ENCODE measurements at places on chromosomes 2 and 18.

DNA sequence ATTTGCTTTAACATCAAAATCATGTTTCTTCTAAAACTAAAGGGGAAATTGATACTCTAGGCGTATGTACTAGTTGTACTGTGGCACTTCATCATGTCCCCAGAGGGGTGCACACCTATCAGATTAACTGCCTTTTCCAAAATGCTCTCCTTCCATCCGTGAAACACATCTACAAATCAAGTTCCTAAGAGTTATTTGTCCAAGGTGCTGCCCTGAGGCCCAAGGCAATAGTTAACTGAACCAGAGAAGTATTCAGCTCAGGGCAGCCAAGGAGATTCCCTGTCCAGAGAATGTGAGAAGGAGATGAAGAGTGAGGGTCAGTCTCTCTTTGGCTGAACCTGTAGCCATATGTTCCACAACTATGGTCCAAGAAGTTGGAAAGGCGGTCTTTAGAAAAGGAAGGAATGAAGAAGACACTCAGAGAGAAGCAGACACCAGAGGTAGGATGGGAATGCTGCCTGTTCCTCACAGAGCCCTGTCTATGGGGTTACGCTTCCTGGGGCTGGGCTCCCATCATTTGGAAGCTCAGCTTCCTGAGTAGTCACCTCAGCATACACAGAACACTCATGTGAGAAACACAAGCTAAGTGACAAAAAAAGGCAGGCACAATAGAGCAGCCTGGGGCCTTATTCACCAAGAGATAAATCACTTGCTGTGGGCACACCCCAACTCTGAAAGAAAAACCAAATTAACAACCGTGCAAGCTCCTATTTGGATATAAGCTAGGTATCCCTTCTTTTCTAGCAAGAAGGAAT lies 55.6 kb downstream of the ANKRD44 start:
- no peak for DNase-seq

- DNase-seq = no peak
These were observed 8.8 kb downstream of the DYSF start for GRCh38 chr2:71462056-71462605.

DNA sequence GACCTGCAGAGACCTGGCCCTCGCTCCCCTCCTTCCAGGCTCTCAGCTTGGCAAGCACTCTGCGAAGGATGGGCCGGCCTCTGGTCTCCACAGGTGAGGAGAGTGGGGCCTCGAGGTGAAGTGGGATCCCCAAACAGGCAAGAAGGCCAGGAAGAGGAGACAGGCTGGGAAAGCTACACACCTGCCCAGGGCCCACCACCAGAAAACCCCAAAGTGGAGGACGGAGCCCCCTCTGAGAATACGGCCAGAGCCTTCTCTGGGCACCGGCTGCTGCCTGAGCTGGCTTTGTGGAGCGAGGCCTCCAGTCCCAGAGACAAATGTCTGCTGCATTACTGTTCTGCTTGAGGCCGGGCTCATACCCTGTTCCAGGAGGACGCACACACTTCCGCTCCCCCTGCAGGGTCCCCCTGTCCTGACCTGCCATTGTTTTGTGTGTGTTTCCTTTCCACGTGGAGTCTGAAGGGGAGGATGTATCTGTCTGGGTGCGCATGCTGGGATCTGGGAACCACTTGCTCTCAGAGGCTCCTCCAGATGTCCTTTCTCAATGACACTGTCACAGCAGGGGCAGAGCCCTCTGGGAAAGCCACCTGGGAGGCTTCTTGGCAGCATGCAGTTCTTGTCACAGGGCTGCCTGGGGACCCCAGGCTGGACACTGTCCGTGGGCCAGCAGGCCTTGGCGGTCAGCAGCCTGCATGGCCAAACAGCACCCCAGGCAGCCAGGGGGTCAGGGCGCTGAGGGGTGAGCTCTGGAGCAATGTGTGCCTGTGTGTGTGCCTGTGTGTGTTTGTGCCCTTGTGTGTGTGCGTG lies 20.8 kb downstream of the KCNF1 start:
- no peak for DNase-seq

GRCh38 chr2:102789349-102790090 lies 27.7 kb downstream of the TMEM182 start:
- DNase-seq = no peak

- no peak for DNase-seq
These were observed 24.0 kb upstream of the COLEC12 start for GRCh38 chr18:524466-524865.

DNA sequence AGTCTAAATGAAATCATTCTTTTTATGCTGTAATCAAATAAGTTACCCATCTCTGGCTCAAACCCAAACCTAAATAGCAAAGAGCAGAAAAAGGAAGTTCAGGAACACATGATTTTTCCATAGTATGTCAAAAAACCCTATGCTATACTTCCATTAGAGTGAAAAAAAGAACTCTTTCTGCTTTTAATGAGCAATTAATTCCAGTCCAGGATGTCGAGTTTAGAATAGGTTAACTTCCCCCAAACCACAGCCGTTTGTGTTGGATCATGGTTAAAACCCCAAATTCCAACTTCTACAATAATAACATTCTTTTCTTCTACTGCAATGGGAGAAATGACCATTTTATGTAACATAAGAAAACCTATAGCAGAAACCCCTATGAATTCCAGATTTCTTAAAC lies 171.1 kb upstream of the NRP2 start:
- no peak for DNase-seq

DNA sequence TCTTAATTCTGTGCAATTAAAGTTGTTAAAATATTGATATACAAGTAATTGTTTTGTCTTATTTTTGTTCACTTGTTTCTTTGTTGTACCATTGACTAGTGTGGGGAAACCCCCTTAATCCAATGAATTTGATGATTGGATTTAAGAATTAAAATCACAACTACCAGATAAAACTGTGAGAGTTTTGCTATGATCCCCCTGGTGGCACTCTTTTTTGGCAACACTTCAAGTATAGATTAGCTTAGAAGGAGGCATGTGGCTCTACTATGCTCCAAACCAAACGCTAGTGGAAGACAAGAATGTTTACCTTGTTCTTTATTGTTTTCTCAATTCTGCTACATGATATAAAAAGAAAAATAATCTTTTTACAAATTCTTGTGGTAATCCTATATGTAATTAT lies 477.8 kb upstream of the ETAA1 start:
- no peak for DNase-seq

GRCh38 chr2:58923869-58924268 lies 682.7 kb upstream of the FANCL start:
- no peak for DNase-seq

DNA sequence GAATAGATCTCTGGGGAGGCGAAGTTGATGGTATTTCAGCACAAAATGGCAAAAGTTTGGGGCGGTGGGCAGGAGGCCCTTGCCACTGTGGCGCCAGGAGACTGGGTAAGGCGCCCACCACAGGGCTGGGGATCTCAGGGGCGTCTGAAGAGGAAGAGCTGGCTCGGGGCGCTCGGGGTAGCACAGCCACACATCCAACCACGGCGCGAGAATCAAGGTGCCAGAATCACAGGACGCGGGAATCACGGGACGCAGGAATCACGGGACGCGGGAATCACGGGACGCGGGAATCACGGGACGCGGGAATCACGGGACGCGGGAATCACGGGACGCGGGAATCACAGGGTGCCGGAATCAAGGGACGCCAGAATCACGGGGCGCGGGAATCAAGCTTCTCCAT lies 174.4 kb downstream of the TMEM18 start:
- DNase-seq = no peak

GRCh38 chr2:105777031-105777482 lies 32.3 kb downstream of the NCK2 start:
- no peak for DNase-seq

DNA sequence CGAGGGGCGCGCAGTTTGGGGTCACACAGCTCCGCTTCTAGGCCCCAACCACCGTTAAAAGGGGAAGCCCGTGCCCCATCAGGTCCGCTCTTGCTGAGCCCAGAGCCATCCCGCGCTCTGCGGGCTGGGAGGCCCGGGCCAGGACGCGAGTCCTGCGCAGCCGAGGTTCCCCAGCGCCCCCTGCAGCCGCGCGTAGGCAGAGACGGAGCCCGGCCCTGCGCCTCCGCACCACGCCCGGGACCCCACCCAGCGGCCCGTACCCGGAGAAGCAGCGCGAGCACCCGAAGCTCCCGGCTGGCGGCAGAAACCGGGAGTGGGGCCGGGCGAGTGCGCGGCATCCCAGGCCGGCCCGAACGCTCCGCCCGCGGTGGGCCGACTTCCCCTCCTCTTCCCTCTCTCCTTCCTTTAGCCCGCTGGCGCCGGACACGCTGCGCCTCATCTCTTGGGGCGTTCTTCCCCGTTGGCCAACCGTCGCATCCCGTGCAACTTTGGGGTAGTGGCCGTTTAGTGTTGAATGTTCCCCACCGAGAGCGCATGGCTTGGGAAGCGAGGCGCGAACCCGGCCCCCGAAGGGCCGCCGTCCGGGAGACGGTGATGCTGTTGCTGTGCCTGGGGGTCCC lies at the start of gene ITGA4:
Gene ITGA4 (plus strand): TSS at position 266 of the 620 bp plus-strand sequence. CDS start 269 bp downstream, at position 535.
- peak; percentile 89 for DNase-seq

- DNase-seq = no peak
These were observed 11.8 kb downstream of the CHPF start for GRCh38 chr2:219531639-219532377.

- DNase-seq = peak; percentile 90
These were observed at the start of gene PLEKHH2 for GRCh38 chr2:43637030-43637803. Gene PLEKHH2 (plus strand): TSS chr2:43637260. CDS start chr2:43644674, 7,414 bp downstream.

GRCh38 chr2:17422061-17422460 lies 96.2 kb downstream of the RAD51AP2 start:
- no peak for DNase-seq

- DNase-seq = no peak
These were observed 279.8 kb upstream of the SLC14A2 start for GRCh38 chr18:45335282-45336043.

GRCh38 chr2:70994009-70994698 lies 519 bp downstream of the TEX261 start:
- DNase-seq = peak; percentile 47

DNA sequence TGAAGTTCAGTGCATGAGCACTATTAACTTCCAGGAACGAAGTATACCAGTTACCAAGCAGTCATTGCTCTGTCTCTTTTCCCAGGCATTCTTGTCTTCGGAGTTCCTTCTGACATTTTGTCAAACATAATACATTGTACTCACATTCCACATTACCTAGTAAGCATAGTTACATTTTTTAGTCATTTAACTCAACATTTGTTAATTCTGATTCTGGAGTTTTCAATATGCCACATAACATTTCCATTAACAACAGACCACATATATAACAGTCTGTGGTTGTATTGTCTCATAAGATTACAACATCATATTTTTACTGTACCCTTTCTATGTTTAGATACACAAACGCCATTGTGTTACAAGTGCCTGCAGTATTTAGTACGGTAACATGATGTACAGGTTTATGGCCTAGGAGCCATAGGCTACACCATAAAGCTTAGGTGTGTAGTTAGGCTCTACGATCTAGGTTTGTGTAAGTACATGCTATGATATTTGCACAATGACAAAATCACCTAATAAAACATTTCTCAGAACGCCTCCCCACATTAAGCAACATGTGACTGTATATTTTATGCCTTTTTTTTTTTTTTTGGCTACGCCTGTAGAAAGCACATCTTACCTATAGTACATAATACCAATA lies 187.1 kb downstream of the DYM start:
- DNase-seq = no peak

DNA sequence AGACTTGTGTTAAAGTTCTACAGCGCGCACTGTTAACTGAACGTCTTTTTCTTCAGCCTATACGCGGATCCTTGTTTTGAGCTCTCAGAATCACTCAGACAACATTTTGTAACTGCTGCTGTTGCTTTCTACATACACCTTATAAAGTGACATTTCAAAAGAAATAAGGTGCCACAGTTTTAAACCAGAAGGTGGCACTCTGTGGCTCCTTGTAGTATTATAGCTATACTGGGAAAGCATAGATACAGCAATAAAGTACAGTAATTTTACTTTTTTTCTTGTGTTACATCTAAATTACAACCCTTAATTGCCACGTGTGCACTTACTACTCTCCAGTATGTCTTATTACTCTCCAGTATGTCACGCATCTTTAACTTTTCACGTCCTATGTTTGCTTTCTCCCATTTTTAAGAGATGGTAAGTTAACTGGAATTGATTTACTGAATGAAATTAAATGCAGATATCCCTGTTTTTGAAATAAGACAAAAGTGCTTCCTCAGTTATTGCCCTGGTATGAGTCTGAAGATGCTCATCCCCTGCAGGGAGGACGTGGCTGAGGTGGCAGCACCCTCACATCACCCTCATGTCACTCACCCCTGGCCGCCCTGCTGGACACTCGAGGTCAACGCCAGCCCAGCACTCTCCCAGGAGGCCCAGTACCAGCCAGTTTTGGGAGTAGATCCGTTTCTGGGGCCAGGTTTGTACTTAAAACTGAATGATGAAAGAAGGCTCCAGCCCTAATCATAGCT lies 37.8 kb downstream of the GORASP2 start:
- no peak for DNase-seq

DNA sequence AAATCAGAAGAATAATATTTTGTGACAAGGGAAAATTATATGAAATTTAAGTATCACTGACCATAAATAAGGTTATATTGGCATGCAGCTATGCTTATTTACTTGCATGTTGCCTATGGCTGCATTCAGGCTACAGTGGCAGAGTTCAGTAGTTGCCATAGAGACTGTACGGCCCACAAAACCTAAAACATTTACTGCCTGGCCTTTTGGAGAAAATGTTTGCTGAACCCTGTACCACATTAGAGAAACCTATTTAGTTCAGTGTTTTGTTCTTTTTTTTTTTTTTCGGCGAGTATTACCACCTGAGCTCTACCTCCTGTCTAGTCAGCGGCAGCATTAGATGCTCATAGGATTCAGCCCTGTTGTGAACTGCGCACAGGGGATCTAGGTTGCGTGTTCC lies 163.7 kb downstream of the MCFD2 start:
- DNase-seq = no peak

DNA sequence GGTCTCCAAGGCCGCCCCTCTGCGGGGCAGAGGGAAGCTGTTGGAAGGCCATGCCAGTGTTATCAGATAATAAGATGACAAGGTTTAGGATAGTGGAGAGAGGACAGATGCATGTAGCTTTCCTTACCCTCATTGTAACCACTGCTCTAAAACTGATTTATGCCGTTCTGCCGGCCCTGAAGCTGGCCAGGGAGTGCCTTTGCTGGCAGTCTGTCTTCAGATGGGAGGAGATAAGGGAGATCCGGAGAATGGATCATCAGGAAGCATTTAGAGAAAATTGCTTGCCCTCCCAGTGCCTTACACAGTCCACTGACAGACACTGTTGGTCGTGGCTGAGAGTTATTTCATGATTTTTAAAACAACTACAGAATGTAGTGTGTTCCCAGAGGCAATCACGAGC lies 35.4 kb upstream of the MYO3B start:
- DNase-seq = no peak

GRCh38 chr2:206004004-206004693 lies 81.8 kb downstream of the INO80D start:
- no peak for DNase-seq

GRCh38 chr2:68414876-68415275 lies 49.8 kb downstream of the PLEK start:
- no peak for DNase-seq
